ENCODE measurements at places on chromosomes 5 and 9.

GRCh38 chr5:148623741-148624140 lies 30.6 kb downstream of the HTR4 start:
- no peak for DNase-seq

DNA sequence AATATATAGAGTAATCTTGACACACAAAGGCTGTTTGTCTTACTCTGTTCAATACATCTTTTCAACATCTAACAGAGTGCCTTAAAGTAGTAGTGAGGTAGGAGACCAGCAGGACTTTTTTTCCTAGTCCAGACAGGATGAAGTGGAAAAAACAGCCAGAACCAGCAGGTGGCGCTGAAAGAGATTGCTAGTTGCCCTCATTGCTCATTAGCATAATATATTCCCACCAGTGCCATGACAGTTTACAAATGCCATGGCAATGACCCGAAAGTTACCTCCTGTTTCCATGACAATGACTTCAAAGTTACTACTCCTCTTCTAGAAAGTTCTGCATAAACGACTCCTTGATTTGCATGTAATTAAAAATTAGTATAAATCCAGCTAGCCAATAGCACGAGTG lies 387.4 kb downstream of the ACTL7B start:
- peak; percentile 39 for DNase-seq

DNA sequence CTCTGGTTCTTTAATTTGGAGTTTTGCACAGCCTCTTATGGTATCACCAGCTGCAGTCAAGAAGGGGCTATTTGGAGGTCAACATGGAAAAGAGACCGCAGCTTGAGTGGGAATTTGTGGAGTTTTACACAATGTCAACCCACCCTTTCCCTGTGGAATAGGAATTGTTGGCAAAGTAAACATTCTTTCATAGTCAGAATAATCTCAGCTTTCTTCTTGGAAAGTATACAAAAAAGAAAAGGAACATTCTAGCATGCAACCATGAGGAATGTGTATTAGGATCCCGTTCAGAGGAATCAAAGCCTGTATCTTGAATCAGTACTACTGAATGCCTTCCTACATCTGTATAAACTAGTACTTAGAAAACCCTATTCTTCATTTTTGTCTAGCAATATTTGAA lies 107.6 kb downstream of the LURAP1L start:
- DNase-seq: no peak

GRCh38 chr9:93005876-93006275 lies 52.6 kb upstream of the SUSD3 start:
- no peak for DNase-seq

DNA sequence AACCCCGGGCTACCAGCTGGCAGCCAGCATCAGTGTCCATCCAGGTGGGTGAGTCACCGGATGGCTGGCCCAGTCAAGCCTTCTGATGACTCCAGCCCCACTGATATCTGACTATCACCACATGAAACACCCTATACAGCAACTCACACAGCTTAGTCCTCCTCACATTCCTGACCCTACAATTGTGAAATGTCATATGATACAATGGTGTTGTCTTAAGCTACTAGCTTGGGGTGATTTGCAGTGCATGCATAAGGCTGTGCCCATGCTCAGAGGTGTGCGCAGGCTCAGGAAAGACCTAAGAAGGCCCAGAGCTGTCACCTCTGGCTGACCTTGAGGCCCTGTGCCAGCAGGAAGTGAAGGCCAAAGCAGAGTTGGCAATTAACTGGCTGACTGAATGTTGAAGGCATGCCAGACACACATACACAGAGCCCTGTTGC lies 21.5 kb upstream of the SEMA4D start:
- DNase-seq: no peak

Measured in activated CD4-positive, alpha-beta T cell treated with anti-CD3 and anti-CD28 coated beads, Interleukin-2, Interleukin-6, amounts not matched to agents 100 ng/mL and 50 ng/mL, durations not matched to agents 16 hours and 8 hours (primary cell).